ENCODE measurements at places on chromosomes 7 and 10. TPM values are rescaled to one million over a fixed set of nuclear protein-coding genes. Genes with fewer than 3 reads are reported as not detected.

Gene ANKRD22
- total RNA-seq: not detected

Gene SLC35G1
- 5.0 TPM for total RNA-seq

Gene NEUROD6
- not detected for total RNA-seq

DNA sequence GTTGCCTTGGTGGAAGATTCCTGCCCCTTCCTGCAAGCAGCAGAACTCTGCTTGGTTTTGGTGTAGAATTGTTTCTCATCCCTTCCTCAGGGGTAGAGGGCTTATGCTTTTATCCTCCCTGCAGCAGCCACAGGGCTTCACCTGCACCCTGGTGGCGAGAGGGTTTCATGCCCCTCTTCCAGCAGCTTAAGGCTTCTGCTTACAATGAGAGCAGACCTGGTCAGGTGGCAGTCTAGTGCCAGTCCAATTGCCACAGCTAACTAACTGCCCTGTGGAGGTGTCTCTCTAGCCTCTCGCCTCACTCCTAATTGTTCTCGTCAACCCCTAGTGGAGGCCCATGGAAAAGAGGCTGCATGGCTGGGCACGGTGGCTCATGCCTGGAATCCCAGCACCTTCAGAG, 19.3 kb downstream of the ACBD7 start:
- no peak overlapping the region for H3K4me3 ChIP-seq
- peaks cover 6% of the 10 kb centered on the region for H3K36me3 ChIP-seq
- H3K4me1 ChIP-seq: no peaks in the 10 kb centered on the region
- H3K27ac ChIP-seq: no peak overlapping the region

- H3K36me3 ChIP-seq: no peaks in the 10 kb centered on the region
- peaks cover 6% of the 10 kb centered on the region for H3K27me3 ChIP-seq
- peaks cover 7% of the 10 kb centered on the region for H3K4me1 ChIP-seq
- DNase-seq: peak; percentile 83
- no peak overlapping the region for H3K4me3 ChIP-seq
- H3K27ac ChIP-seq: no peak overlapping the region
These were observed 11.1 kb upstream of the CRTAC1 start for GRCh38 chr10:98041352-98042043.

DNA sequence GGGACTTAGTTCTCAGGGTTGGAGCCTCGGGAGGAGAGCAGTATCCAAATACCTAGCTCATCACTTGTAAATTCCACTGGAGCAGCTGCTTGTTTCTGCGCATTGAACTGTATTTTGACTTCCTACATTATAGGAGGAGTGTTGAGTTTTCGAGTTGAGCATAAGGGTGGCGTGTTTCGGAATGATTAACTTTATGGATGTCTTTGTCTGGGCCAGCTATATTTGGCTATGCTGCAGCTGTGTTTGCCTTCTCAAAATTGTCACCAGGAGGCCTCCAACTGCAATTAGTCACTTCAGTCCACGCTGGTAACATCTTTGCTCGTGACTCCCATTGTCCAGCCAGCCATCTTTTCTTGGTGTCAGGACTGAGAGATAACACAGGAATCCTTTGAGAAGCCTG, 9.1 kb downstream of the CELF2 start:
- DNase-seq: no peak
- no peaks in the 10 kb centered on the region for H3K27me3 ChIP-seq
- no peak overlapping the region for H3K4me3 ChIP-seq

- H3K36me3 ChIP-seq: peaks cover 7% of the 10 kb centered on the region
- H3K27me3 ChIP-seq: peaks cover 6% of the 10 kb centered on the region
- no peak overlapping the region for H3K4me3 ChIP-seq
These were observed 34.2 kb upstream of the TCF7L2 start for GRCh38 chr10:112915590-112916572.

GRCh38 chr7:92293896-92294590, 48.3 kb downstream of the ANKIB1 start:
- H3K4me1 ChIP-seq: no peaks in the 10 kb centered on the region
- DNase-seq: no peak
- no peaks in the 10 kb centered on the region for H3K36me3 ChIP-seq
- H3K4me3 ChIP-seq: no peak overlapping the region
- no peaks in the 10 kb centered on the region for H3K27me3 ChIP-seq
- H3K27ac ChIP-seq: no peak overlapping the region

DNA sequence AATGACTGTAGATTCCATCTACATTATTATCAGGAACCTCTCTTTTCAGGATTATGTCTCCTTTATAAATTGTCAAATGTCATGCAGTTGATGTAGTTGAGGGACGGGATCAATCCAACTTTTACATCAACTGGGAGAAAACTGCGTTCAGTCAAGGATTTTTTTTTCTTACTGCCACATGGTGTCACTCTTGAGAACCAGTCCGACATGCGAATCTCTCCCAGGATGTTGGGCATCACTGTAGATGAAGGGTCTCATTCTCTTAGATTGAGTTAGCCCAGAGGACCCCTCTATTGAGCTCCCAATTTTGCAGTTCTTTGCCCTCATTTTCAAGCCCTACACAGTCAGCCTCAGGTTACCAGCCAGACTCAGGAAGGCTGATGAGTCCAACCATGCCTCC, 120.3 kb upstream of the PTPRZ1 start:
- H3K4me3 ChIP-seq: no peak overlapping the region
- no peaks in the 10 kb centered on the region for H3K4me1 ChIP-seq
- no peaks in the 10 kb centered on the region for H3K27me3 ChIP-seq

- H3K4me3 ChIP-seq: no peak overlapping the region
- H3K4me1 ChIP-seq: peaks cover 19% of the 10 kb centered on the region
- DNase-seq: no peak
These were observed 44.5 kb upstream of the PIK3CG start for GRCh38 chr7:106820321-106821217.

DNA sequence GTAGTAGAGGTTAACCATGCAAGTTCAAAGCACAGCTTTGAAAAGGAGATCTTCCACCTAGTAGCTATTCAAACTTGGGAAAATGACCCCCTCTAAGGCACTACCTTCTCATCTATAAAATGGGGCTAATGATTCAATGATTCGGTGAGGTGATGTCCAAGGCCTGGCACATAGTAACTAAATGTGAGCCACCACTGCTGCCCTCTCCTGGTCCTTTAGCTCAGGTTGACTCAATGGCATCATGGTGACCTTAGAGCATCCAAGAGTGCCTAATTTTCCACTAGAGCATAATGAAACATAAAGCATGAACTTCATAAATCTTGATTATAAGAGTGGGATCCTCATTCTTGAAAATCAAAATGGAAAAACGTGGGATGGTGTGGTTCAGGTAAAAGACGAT, 16.3 kb upstream of the PLCE1 start:
- H3K27me3 ChIP-seq: no peaks in the 10 kb centered on the region
- no peaks in the 10 kb centered on the region for H3K36me3 ChIP-seq
- no peak for DNase-seq

GRCh38 chr7:137454767-137455166, 111.2 kb upstream of the PTN start:
- H3K27me3 ChIP-seq: no peaks in the 10 kb centered on the region
- H3K36me3 ChIP-seq: no peaks in the 10 kb centered on the region
- H3K4me1 ChIP-seq: no peaks in the 10 kb centered on the region

GRCh38 chr7:94182066-94182465, 177.9 kb upstream of the BET1 start:
- H3K4me1 ChIP-seq: peaks cover 14% of the 10 kb centered on the region
- peak overlapping the region; percentile 39 for H3K27ac ChIP-seq
- peaks cover 1% of the 10 kb centered on the region for H3K27me3 ChIP-seq

DNA sequence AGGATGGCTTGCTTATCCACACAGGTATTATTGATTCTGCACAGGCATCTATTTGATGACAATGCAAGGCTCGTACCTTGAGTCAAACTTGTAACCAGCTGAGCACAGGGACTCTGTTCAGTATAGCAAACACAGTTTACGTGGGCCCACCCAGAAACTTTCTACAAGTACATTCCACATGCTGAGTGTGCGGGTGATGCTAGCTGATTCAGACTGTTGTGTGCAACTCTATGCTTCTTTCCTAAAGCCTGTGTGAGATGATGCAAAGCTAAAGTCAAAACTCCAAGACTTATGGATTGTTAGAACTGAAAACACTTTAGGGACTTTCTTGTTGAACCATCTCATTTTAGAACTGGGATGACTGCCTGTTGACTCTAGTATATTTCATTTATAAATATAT, 21.5 kb upstream of the CALD1 start:
- no peak overlapping the region for H3K4me3 ChIP-seq
- peaks cover 4% of the 10 kb centered on the region for H3K27me3 ChIP-seq
- no peak overlapping the region for H3K27ac ChIP-seq
- peaks cover 10% of the 10 kb centered on the region for H3K4me1 ChIP-seq
- no peaks in the 10 kb centered on the region for H3K36me3 ChIP-seq

GRCh38 chr7:135666156-135666555, 3.8 kb downstream of the STMP1 start:
- peaks cover 8% of the 10 kb centered on the region for H3K27me3 ChIP-seq
- H3K4me1 ChIP-seq: peaks cover 14% of the 10 kb centered on the region
- no peak for DNase-seq
- no peak overlapping the region for H3K4me3 ChIP-seq
- H3K27ac ChIP-seq: no peak overlapping the region
- peaks cover 10% of the 10 kb centered on the region for H3K36me3 ChIP-seq

DNA sequence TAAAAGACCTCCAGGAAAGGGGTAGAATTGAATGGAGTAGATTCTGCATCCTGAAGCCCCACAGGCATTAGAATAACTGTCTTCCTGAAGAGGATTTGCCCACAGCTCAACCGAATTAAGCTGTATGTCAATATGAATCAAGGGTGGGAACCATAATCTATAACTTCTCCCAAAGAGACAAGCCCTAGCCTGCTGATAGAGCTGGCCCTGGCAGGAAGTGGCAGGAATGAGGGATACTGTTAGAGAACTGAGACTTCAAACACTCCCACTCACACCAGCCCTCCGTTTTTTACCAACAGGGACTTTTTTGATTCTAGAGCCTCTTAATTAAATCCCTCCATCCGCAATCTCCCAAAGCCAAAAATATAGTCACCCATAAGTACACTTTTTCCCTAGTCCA, 12.2 kb upstream of the DUSP5 start:
- H3K4me1 ChIP-seq: peaks cover 43% of the 10 kb centered on the region
- DNase-seq: no peak
- H3K27me3 ChIP-seq: peaks cover 4% of the 10 kb centered on the region
- H3K27ac ChIP-seq: no peak overlapping the region

DNA sequence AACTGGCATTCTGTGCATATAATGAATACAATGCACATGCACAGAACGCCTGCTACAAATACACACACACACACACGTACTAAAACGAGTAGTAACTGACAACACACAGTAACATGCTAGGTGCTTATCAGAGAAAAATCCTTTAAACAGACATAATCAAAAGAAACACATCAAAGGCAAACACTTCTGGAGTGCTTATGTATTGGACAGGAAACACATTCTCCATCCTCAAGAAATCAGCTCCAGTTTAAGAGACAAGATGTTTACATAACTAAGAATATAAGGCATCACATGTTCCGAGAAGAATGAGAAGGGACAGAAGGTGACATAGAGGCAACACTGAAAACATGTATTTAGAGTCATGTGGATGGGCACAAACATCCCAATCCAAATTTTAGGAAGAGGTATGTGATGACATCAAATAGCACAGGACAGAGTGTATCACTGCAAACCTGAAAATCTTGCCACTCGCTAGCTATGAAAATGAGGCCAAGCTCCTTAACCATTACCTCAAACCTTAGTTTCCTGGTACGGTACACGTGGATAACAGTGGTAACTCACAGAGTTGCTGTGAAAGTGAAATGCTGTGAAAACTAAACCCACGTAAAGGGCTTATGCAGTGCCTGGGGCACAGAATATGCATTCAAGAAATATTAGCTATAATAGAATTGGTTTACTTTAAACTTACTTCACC, 619.6 kb downstream of the PARD3 start:
- no peaks in the 10 kb centered on the region for H3K36me3 ChIP-seq
- no peak for DNase-seq
- H3K4me1 ChIP-seq: peaks cover 22% of the 10 kb centered on the region
- no peak overlapping the region for H3K4me3 ChIP-seq
- H3K27ac ChIP-seq: no peak overlapping the region
- H3K27me3 ChIP-seq: peaks cover 2% of the 10 kb centered on the region

DNA sequence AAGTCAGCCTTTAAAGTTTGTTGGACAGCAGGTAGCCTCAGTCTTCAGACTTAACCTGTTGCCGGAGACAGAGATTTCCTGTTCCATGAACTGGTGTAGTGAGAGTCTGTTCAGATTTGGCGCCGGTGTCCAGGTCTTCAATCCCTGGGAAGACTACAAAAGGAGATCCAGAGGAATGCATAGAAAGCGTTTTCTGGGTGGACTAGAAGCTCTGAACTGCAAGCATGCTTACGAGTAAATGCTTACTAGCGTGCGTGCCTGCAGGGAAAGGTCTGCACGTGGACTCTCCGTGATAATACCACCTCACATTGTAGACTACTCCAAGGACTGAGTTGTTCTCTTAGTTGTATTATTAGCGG, 878 bp downstream of the GLRX3 start:
- peak overlapping the region; percentile 96 for H3K4me3 ChIP-seq

- H3K27me3 ChIP-seq: no peaks in the 10 kb centered on the region
- H3K27ac ChIP-seq: no peak overlapping the region
- H3K4me1 ChIP-seq: peaks cover 12% of the 10 kb centered on the region
- no peaks in the 10 kb centered on the region for H3K36me3 ChIP-seq
- DNase-seq: no peak
- no peak overlapping the region for H3K4me3 ChIP-seq
These were observed 535.6 kb upstream of the GHITM start for GRCh38 chr10:83603708-83604107.

- H3K36me3 ChIP-seq: peaks cover 23% of the 10 kb centered on the region
- peaks cover 7% of the 10 kb centered on the region for H3K27me3 ChIP-seq
- no peak overlapping the region for H3K4me3 ChIP-seq
- no peaks in the 10 kb centered on the region for H3K4me1 ChIP-seq
These were observed 69.9 kb upstream of the SH2B2 start for GRCh38 chr7:102216573-102217314.

GRCh38 chr7:2517026-2517425, 2.5 kb upstream of the LFNG start:
- peaks cover 22% of the 10 kb centered on the region for H3K27me3 ChIP-seq
- H3K4me1 ChIP-seq: peaks cover 23% of the 10 kb centered on the region
- no peak for DNase-seq
- no peak overlapping the region for H3K4me3 ChIP-seq
- no peak overlapping the region for H3K27ac ChIP-seq

GRCh38 chr7:31493714-31494181, 20.1 kb upstream of the ITPRID1 start:
- H3K27ac ChIP-seq: no peak overlapping the region
- H3K4me3 ChIP-seq: no peak overlapping the region
- DNase-seq: no peak
- H3K36me3 ChIP-seq: no peaks in the 10 kb centered on the region
- H3K27me3 ChIP-seq: peaks cover 1% of the 10 kb centered on the region

GRCh38 chr7:16698200-16698905, 52.4 kb downstream of the BZW2 start:
- peaks cover 10% of the 10 kb centered on the region for H3K4me1 ChIP-seq
- H3K27me3 ChIP-seq: peaks cover 1% of the 10 kb centered on the region
- DNase-seq: no peak
- peaks cover 34% of the 10 kb centered on the region for H3K36me3 ChIP-seq
